ENCODE measurements at places on chromosomes 7 and 10.

GRCh38 chr7:38318803-38319416 is 45.5 kb upstream of the TARP start:
- DNase-seq, result peak; percentile 72

DNA sequence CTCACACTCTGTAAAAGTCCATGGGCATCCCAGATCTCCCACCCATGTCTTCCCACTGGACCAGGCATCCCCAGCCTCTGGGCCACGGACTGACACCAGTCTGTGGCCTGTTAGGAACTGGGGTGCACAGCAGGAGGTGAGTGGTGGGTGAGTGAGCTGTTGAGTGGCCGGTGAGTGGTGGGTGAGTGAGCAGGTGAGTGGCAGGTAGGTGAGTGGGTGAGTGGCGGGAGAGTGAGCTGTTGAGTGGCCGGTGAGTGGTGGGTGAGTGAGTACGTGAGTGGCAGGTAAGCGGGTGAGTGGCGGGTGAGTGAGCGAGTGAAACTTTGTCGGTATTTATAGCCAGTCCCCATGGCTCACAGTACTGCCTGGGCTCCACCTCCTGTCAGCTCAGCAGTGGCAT is 471.2 kb downstream of the DNAJB6 start:
- DNase-seq, result no peak

GRCh38 chr10:20100171-20100570 is 283.9 kb downstream of the PLXDC2 start:
- DNase-seq, result peak; percentile 34

GRCh38 chr10:74754381-74754821 is 72.0 kb upstream of the KAT6B start:
- DNase-seq, result no peak

GRCh38 chr10:108465871-108466641 is 1301.5 kb upstream of the SORCS1 start:
- peak; percentile 5 for DNase-seq

DNA sequence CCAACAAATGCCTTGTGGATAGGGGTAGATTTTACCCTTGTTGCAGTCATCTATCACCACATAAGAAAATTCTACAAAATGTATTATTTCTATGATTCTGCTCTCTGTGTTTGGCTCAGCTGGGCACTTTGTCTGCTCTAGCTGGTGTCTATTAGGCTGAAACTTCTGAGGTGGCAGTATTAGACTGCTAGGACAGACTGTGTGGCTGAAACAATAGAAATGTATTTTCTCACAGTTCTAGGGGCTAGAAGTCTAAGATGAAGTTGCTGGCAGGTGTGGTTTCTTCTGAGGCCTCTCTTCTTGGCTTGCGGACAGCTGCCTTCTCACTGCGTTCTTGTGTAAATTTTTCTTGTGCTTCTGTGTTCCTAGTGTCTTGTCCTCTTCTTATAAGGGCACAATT is 1139.6 kb upstream of the LRRTM3 start:
- no peak for DNase-seq

- no peak for DNase-seq
Observed at GRCh38 chr10:48614481-48615390, 9.9 kb upstream of the ARHGAP22 start.

DNA sequence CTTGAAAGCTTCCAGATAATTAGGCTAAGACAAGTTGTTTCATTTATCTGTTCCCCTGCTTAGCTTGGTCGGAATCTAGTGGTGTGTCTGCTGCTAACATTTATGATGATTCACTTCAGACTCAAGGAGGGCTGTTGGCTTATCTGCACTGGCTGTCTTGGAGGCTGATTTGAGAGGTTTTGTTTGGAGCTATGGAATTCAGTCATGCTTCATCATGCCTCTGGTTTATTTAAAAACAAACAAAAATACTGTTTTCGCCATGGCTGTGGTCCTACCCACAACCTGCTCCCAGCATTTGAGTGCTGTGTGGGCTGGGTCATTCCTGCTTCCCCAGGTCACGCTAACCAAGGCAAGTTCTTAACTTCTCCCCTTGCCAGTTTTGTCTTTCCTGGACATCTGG is 11.7 kb upstream of the ARPC1B start:
- no peak for DNase-seq

GRCh38 chr10:43258211-43258561 is 8.7 kb downstream of the RASGEF1A start:
- no peak for DNase-seq

GRCh38 chr10:51117053-51117660 is 42.9 kb downstream of the PRKG1 start:
- DNase-seq, result no peak

DNA sequence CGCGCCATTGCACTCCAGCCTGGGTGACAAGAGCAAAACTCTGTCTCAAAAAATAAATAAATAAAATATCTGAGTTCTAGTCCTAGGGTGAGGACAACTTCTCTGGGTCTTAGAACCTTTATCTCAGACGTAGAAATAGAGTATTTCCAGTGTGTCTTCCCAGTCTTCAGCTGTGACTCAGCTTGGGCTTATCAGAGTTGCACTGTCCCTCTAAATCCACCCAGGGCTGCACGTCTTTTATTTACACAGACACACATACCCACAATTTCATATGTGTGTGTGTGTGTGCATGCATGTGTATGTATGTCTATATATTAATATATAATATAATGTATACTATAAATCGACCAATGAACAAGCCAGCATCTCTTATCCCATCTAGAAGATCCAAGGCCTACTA is 13.0 kb upstream of the PDIA4 start:
- DNase-seq, result no peak

GRCh38 chr7:155252444-155252887 is 45.2 kb upstream of the INSIG1 start:
- peak; percentile 3 for DNase-seq

DNA sequence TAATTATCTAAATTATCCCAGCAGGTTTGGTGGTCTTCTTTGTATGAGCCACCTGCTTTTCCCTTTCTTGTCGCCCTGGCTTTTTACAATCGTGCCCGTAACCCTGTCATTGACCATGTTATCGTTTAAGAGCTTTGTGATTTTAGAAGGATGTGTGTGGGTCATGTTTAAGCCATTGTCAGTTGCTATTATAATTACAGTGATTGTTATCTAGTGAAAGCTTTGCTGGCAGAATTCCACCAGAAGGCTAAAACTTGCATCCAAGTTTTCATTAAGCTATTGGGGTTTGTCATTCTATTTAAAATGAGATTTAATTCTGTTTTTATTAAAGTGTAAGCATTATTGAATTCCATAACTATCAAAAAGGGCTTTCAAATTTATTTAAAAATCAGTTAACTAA is 354.2 kb upstream of the TMEM229A start:
- no peak for DNase-seq

DNA sequence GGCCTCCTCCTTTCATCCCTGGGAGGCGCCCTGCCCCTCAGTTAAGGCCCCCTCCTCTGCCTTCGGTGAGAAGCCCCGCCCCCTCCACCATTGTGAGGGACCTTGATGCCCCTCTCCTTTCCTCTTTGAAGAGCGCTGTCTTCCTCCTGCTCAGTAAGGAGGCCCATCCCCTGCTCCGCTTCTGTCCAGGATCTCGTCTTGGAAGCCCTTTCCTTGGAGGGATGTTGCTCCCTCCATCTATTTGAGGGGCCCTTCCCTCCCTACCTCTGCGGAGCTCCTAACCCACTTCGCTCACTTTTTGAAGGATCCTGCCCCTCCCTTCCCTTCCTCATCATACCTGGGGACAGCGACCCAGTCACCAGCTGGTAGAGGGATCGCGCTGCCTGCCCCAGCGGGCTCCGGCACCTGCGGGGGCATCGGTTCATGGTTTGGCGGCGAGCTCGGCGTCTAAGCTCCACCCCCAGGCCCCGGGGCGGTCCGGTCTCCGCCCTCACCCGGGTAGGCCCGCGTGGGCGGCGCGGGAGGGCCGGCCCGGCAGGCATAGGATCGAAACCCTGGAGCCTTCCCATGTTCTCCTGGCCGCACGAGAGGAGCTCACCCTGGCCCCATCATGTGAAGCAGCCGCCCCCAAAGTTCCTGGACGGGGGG is 4.1 kb downstream of the KCNIP2 start:
- no peak for DNase-seq

GRCh38 chr7:137129025-137129424 is 214.5 kb downstream of the PTN start:
- DNase-seq, result no peak

- DNase-seq, result no peak
Observed at GRCh38 chr10:33150889-33151288, 183.6 kb downstream of the NRP1 start.

DNA sequence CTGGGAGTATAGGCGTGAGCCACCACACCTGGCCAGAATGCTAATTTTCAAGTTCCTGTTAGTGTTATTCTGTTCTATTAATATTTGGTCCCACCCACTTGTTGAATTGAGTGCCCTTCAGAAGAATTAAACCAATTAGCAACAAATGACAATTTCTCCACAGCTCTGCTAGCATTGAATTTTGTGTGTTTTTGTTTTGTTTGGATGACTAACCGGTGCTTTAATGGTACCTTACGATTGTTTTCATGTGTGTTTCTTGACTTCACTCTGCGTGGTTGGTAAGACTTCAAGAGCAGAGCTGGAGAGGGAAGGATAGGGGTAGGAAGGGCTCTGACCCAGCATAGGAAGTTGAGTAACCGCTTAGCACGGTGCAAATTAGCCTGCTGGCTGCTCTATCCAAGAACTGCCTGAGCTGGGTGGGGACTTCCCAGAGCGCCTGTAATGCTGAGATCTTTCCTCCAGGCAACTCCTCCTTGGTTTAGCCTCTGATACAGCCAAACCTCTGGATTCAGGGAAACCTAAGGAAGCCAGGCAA is 4.6 kb downstream of the ARPC1B start:
- DNase-seq, result peak; percentile 72

GRCh38 chr7:16421333-16422102 is at the start of gene CRPPA:
CRPPA (minus strand) TSS chr7:16421538; CDS start chr7:16421322, 216 bp downstream.
- peak; percentile 28 for DNase-seq

GRCh38 chr7:80838643-80839042 is 80.2 kb downstream of the SEMA3C start:
- no peak for DNase-seq

DNA sequence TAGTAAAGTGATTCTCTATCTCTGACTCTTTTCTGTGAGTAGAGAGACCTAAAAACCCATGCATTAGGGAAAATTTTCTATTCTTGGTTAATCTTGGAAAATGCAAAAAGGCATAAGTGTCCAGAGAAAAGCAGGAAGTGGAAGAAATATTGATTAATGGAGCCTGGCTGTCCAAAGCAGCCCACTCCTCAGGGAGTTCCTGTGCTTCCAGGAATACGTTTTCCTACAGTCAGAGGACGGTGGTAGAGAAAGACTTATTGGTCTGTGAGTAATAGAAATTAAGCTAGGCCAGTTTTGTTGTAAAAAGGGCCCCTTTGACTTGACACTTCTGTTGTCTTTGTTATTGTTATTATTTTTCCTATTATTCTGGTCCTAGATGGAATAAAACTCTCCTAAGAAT is 157.8 kb downstream of the NRP1 start:
- no peak for DNase-seq

GRCh38 chr7:134174795-134175261 is 47.7 kb downstream of the LRGUK start:
- peak; percentile 77 for DNase-seq

DNA sequence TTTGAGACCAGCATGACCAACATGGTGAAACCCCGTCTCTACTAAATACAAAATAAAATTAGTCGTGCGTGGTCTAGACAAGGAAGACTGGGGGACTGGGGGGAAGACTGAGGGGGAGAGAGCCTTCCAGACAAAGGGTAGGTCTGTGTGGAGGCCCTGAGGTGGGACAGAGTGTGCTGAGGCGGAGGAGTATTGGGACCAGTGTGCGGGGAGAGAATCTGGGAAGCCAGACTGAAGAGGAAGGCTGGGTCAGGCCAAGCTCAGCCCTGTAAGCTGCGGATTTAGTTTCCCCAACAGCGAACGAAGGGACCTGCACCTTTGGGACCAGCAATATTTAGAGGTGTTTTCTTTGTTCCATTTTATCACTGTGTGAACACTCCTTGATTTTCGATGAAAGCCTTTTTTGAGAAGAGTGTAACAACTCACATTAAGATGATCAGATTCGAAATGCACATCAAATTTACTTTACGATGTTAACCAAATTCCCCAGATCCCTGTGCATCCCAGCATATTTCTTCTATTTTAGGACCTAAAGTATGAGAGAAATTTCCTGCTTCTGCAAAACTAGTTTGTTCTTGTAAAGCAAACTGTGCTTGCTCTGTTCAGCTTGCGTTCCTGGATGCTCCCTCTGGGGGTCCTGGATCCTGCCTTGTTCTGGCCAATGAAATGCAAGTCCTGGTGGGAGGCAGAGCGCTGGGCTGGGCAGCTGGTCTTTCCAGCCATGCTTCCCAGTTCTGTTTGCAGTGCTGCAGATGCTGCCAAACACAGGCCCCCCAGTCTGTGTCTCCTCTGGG is 39.4 kb downstream of the PLAU start:
- DNase-seq, result no peak

- no peak for DNase-seq
Observed at GRCh38 chr10:129769381-129770116, 194.5 kb downstream of the EBF3 start.

GRCh38 chr10:16913266-16913665 is 96.0 kb upstream of the RSU1 start:
- no peak for DNase-seq

- DNase-seq, result no peak
Observed at GRCh38 chr7:119886007-119886406, 387.0 kb upstream of the KCND2 start.

- no peak for DNase-seq
Observed at GRCh38 chr7:144086730-144087129, 652 bp downstream of the OR2A12 start.

- DNase-seq, result no peak
Observed at GRCh38 chr10:29412485-29412884, 123.6 kb downstream of the LYZL1 start.

GRCh38 chr7:71286924-71287323 is 155.0 kb downstream of the GALNT17 start:
- DNase-seq, result no peak

GRCh38 chr7:1712907-1713501 is 42.9 kb downstream of the ELFN1 start:
- DNase-seq, result no peak

- no peak for DNase-seq
Observed at GRCh38 chr7:2983586-2983985, 60.1 kb downstream of the CARD11 start.

- DNase-seq, result no peak
Observed at GRCh38 chr10:53579773-53580172, 807.2 kb upstream of the MBL2 start.

- peak; percentile 85 for DNase-seq
Observed at GRCh38 chr10:110353244-110354119, 48.8 kb upstream of the SMNDC1 start.

DNA sequence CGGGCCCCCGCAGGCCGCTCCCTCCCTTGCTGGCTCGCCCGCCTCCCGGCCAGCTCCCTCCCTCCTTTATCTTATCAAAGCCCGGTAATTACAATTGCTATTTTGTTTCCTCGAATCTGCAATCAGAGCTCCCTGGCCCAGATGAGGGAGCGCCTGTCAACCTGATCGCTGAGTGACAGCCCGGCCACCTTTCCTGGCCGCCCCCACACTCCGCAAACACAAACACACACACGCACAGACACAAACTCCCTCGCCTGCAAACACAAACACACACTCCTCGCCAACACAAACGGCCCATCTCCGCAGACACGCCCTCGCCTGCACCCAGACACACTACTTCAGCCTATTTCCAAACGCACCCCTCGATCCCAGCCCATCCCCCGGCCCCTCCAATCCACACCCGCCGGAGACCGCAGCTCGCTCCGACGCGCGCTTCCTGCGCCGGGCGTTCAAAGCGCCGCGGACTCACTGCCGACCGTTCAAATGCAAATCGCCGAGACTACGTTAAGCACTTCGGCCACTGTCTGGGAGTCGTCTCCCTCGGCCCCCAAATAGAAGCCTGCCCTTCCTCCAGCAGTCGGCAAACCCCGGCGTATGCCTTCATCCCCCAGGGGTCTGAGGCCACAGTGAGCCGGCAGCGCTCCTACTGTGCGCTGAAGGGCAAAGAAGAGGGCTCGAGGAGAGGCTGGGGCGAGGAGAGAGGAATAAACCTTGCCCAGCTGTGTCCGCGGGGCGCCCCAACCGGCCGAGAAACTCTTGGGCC is 3.0 kb upstream of the FGF8 start:
- DNase-seq, result no peak
